ENCODE measurements at places on chromosomes 7 and 10.

DNA sequence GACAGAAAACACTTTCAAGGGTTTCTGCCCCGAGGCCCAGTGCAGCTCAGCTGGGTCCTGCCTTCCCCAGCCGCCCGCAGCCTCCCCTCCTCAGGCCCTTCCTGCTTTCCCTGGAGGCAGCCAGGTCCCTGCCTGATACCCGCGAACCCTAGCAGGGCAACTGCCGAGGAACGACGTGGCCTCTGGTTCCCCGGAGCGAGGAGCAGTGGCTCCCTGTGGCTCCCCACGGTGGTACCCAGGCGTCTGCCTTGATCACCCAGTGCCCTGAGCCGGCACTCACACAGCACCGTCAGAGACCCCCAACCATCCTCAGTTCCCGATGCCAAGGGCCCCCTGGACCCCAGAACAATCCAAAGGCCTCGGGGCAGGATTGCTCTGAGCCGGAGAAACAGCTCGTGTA, 58.3 kb downstream of the CFAP46 start:
- DNase-seq, result no peak

DNA sequence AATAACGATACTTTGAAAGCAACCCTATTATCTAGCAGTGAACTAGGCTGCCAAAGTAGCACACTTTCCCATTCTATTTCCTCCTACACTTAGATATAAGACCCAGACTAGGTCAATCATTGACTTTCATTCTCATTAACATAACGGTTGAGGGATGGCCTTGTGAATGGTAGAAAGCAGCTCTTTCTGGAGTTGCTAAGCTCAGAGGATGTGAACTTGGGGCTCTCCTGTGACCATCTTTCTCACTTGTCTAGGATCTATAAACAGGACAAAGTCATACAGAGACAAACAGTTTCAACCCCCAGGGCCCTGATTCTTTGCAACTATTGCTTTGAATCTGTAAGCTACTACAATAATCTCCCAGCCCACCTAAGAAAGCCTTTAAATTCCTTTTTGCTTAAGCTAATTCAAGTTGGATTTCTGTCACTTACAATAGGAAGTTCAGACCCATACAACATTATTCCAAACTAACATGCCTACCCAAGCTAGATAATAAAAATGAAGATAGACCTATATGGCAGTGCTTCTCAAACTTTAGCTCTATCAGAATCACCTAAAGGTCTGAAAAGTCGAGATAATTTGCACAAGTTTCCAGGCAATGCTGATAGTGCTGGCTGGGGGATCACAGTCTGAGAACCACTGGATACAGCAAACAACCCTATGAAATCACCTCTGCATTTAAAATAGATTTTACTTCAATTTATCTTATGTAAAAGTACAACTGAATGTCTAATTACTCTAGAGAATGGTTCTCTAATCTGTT, 16.7 kb downstream of the P4HA1 start:
- DNase-seq, result no peak

GRCh38 chr7:55569797-55570196, 2.5 kb downstream of the VOPP1 start:
- DNase-seq, result no peak

DNA sequence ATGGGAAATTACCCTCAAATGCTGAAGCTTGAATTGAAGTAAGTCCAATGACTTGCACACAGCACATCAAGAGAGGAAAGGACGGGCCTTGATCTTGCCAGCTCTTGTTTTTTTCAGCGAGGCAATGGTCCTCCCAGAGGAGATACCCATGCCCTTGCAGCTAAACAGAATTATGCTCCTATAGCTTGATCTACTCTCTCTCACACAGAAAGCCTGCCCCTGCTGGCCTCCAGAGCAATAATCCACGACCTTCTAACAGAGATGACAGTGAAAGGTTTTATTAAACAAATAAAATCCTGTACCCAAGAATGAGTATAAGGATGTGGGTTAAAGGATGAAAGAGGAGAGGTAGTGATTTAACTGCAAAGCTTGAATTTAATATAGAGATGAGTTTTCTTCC, 268.0 kb downstream of the ADRA2A start:
- no peak for DNase-seq

GRCh38 chr7:1251796-1252539, 19.3 kb downstream of the UNCX start:
- DNase-seq, result no peak

DNA sequence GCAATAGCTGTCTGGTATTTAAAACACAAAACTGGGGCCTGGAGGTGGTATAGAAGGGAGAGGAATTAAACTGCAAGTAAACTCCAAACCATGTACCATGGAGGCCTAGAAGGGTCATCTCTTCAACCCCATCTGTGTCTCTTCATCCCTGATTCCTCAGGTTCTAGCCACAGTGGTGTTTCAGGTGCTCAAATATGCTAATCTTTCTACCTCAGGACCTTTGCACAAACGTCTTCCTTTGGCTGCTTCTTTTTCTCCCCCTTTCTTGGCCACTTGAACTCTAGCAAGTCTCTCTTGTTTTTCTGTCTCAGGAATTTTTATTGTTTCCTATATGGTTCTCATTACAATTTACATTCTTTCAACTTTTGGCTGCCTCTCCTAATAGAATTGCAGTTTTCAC, 25.6 kb upstream of the MTPN start:
- no peak for DNase-seq

- DNase-seq, result no peak
Observed at GRCh38 chr7:131950758-131951157, 394.3 kb upstream of the PODXL start.

- DNase-seq, result peak; percentile 75
Observed at GRCh38 chr10:114541081-114541796, 116.8 kb downstream of the ABLIM1 start.

GRCh38 chr7:85483177-85483576, 296.3 kb upstream of the SEMA3D start:
- peak; percentile 94 for DNase-seq

- DNase-seq, result no peak
Observed at GRCh38 chr7:72035266-72035665, 376.9 kb downstream of the CALN1 start.

DNA sequence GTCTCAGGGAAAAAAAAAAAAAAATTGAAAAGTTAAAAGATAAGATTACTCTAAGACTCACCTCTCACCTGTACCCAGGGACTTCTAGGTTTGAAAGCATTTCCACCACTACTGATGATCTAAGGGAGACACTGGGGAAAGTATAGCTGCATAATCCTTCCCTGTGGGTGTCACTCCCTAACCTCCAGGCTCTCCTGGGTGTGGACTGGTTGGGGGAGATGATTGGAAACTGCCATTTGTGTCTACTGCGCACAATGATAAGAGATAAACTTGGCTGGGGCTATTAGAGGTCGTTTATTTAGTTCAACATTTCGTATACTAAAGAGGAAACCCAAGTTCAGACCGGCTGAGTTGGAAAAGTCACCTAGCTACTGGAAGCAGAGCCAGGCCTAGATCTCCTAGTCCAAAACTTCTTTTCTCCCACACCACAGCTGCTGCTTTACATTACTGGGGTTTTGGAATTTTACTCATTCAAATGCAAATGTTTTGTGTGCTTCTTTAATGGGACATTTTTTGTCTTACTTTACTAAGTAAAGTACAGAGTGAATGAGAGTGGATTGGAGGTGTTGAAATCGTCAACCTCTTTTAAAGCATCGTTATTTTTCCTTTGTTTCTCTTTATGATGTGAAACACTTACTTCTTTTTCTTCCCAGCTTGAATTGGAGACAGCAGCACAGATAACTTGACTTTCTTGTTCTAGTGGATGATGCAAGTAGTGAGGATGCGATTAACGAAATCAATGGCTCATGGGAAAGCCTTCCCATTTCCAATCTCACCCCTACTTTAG, 22.3 kb upstream of the SEC61G start:
- no peak for DNase-seq

DNA sequence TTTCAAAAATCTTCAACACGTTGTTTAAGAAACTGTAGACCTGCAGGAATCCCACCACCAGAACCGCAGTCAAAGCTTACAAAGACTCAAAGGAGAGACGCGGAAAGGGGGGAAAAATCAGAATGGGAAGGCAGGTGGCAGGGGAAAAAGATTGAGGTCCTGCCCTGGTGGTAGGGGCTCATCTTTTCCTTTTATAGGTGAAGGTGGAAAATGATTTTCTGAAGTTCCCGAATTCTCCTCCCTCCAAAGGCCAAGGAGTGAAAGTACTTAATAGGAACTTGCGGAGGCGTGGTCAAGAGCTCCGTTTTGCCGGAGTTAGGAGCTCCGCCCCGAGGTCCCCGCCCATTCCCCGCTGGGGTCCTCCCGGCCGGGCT, 724 bp downstream of the BBIP1 start:
- peak; percentile 98 for DNase-seq

DNA sequence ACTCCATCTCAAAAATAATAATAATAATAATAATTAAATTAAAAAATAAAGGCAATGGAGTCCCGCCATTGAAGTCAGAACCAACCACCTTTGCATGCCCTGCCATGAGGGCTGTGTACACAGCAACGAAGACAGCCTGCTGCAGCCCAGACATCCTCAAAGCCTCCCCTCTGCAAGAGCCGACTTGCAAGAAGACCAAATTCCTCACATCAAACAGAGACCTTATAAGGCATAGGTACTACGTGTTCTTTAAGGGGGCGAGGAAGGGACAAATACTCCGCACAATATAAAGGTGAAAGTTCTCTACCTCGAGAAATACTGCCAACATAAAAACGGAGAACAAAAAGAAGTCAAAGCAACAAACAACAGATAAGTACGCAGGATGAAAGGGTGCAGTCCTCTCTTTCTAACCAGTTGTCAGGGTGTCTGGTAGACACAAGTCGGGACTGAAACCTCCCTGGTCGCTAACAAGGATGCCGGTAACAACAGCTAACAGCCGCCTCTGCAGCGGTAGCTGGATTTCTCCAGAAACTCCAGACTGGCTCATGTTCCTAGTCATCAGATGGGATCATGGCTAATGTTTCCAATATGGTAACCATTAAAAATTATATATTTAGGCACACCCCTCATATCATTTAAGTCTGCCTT, 23.6 kb downstream of the FGFR2 start:
- DNase-seq, result no peak

GRCh38 chr10:44979281-44980191, 927 bp upstream of the DEPP1 start:
- no peak for DNase-seq
